ENCODE measurements at places on chromosomes 4 and X.

DNA sequence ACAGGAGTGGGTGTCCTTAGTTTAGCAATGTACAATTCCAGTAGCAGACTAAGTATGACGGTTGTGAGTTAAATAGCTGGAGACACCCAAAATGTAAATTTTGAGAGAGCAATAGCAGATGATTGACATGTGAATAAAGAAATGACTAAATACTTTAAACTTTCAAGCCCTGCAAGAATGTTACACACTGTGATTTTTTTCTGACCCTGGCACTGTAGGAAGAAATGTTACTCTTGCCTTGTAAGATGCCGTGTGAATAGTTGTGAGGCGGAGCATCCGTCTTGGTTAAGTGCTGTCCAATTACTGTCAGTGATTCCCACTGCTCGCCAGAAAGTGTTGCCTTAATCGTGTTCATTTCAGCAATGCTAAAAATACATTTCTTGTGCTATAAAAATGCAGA lies 1248.1 kb downstream of the RAPGEF2 start:
- no peak for DNase-seq

DNA sequence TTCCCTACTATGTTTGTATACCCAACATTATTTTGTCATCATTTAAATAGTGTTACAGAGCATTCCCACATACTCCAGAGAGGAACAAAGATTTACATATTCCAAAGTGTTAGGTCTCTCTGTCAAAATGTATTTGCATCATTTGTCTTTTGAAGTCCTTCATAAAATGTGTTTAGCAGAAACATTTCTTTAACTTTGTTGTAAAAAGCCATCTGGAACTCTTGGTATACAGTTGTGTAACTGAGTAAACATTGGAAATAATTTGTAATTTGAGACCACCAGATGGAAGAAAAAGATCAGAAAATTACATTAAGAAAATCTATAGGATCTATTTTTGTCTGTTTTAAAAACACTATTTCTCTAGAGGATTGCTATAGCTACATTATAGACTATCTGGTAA lies 56.6 kb upstream of the ALB start:
- no peak for DNase-seq

DNA sequence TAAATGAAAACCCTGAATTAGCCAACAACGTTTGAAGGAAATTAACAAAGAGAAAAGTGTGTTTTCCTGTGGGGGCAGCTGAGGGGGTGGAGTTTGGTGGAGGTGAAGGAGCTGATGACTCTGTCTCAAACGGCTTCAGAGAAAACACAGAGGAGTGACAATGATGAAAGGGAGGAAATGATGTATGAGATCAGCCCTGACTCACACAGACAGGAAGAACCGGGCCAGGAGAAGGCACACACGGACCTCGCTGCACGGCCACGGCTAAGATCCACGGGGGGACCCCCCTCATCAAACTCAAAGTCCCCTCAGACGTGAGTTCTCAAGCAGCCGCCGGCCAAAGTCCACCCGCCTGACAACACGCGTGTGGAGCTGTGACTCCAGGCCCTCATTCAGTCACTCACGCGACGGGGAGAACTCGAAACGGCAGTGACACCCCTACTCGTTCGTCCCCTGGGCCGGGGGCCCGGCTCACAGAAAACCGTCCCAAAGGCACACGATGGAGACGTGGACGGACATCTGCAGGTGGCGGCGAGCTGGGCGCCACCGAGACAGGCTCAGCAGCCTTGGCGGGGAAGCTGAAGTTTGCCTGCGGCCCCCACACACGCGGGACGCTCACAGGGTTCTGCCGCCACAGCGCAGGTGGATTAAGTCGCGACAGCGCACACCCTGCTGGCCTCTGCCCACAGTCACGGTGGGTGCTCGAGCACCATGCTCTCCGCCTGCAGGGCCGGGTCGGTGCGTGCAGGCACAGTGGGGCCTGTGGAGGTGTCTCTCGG lies 28.8 kb downstream of the PPP2R3B start:
- DNase-seq: no peak

DNA sequence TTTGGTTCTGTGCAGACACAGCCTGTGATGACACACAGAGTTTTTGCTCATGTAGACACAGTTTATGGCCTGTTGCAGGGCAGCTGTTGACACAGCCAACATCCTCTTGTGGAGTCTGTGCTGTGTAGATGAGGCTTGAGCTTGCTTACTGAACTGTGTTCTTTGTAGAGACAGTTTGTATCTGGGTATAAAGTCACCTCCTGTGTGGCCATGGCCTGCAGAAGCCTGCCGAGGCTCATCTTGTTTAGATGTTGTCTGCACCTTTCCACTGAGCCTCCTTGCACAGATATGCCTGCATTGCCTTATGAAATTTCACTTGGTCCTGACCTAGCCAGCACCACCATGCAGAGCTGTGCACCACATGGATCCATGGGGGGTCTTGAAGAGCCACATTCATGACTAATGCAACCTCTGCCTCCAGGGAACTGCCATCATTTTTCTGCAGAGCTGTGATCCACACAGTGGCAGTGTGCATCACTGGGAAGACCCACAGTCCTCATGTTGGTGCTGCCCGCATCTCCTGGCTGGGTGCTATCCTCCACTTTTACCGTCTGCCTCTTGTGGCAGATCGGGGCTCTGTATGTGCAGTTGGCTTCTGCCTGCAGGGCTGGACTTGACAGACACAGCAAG lies 198.0 kb upstream of the MAMLD1 start:
- DNase-seq: no peak

DNA sequence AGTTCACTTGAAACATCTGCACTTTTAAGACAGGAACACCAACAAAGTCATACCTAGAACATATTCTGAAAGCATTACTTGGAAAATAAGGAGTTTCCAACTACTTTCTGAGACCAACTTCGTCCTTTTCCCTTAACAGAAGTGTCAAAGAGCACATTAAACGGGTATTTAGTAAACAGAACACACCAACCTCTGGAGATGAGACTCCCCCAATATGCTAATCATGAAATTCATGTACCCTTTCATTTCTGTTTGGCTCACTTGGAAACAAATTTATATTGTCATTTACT lies 69.2 kb downstream of the NOCT start:
- DNase-seq: no peak

GRCh38 chr4:55241461-55241860 lies 104.6 kb upstream of the SRD5A3 start:
- no peak for DNase-seq

- DNase-seq: no peak
Measured at GRCh38 chrX:39065051-39065871, 264.0 kb downstream of the MID1IP1 start.

GRCh38 chr4:37422102-37422501 lies 177.6 kb downstream of the NWD2 start:
- no peak for DNase-seq

GRCh38 chr4:85738721-85739120 lies 263.8 kb downstream of the ARHGAP24 start:
- no peak for DNase-seq

DNA sequence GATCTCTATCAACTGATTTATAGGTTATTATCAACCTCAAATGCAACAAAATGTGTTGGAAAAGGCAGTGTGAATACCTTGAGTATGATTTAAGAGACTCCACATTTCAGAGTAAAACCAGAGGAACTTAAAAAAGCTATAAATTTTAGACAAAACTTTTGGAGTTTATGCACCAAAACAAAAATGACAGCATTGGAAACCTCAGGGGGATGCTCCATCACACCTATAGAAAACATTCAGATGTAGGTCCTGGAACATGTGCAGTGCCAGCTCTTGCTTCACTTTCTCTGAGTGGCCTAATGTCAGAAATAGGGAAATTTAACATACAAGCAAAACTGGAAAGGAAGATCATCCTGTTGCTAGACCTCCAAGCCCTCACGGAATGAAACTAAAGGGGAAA lies 5.8 kb upstream of the VEGFC start:
- no peak for DNase-seq

All from sciatic nerve (tissue), 2 donors.